Foreskin melanocyte (primary cell): ENCODE measurements at places on chromosomes 3 and 15.

- DNase-seq: no peak
These were observed 340.7 kb upstream of the DNAJC19 start for GRCh38 chr3:181330257-181330656.

DNA sequence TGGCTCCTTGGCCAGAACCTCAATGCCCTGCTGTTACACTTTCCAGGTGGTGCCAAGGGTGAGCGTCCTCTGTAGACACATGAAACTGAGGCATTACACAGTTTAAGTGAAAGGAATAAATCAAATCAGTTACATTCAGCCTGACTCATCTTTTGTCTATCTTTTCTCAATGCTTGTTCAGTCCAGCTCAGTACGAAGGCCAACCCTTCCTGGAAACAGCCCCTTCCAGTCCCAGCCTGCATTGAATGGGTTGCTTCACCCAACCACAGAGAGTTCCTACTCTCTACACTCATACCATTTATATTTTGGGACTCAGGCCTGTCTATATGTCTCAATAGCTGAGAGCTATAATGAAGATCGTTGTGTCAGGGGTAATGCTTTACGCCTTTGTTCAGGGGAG, 363.6 kb downstream of the RORA start:
- DNase-seq: no peak

DNA sequence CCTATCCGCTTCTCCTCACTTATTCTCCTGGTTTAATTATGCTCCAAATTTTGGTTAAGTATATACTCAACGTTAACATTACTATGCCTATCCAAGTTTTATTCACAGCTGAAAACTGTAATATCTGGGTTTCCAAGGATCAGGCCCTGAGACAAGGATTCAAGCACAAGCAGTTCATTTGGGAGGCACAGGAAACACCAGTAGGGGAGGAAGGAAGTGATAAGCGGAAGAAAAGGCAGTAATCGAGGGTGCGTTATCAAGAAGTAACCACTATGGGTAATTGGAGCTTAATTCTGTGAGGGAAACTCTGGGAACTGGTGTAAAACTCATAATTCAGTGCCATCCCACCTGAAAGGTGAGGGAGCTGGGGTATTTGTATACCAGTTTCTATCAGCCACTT, 120.3 kb downstream of the KCNAB1 start:
- DNase-seq: no peak

- no peak for DNase-seq
These were observed 43.4 kb downstream of the RPLP1 start for GRCh38 chr15:69496001-69496400.

GRCh38 chr3:127791221-127791913, 30.9 kb downstream of the MGLL start:
- DNase-seq: peak; percentile 28
